HAP-1 (cell line): ENCODE measurements at places on chromosomes 4 and X.

DNA sequence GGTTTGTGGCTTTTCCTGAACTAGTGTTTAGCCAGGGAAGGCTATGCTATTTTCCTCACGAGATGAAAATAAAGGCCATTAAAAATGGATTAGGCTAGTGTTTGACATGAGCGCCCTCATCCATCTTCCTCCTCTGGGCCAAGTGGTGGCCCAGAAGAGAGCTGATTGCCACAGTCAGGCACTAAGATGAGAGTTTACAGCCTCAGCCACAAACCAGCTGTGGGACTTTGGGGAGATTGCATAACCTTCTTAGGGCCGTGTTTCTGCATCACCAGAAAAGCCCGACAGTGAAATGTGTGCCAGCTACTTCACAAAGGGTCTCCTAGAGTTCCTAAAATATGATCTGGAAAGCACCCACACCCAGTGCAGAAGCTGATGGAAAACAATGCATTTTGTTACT is 42.3 kb upstream of the LNX1 start:
- DNase-seq, result no peak

DNA sequence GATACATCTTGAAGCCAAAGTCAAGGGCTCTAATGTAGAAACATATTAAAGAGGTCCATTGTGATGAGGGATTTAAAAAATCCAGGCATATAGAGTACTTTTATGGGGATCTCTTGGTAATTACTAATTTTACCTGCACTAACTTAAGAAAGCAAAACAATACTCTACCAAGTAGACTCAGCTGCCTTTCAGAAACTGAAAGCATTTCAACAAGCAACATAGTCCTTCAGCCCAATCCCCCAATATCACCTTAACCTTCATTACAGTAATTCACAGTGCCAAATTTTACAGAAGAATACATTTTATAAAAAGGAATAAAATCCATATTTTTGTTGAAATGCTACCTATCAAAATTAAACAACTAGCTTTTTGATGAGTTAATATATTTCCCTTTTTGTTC is 422.9 kb downstream of the DTHD1 start:
- no peak for DNase-seq

- no peak for DNase-seq
These were observed 258.1 kb upstream of the IL1RAPL1 start for GRCh38 chrX:28329156-28329555.

DNA sequence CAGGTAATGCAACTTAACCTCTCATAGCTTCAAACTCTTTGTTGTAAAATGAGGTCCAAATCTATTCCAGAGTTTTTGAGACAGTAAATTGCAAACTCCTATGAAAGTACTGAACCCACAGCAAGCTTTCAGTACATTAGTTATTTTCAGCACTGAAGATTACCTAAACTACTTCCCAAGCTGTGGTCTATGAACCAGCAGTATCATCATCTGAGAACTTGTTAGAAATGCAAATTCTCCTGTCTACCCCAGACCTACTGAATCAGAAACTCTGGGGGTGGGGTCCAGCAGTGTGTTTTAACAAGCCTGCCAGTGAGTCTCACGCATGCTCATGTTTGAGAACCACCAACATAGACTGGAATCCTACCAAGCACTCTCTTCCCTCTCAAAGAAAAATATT is 5.7 kb upstream of the CASP6 start:
- DNase-seq, result no peak

GRCh38 chrX:132231587-132231986 is 12.3 kb upstream of the RAP2C start:
- DNase-seq, result no peak

GRCh38 chrX:15235001-15235400 is 34.9 kb downstream of the ASB9 start:
- no peak for DNase-seq

DNA sequence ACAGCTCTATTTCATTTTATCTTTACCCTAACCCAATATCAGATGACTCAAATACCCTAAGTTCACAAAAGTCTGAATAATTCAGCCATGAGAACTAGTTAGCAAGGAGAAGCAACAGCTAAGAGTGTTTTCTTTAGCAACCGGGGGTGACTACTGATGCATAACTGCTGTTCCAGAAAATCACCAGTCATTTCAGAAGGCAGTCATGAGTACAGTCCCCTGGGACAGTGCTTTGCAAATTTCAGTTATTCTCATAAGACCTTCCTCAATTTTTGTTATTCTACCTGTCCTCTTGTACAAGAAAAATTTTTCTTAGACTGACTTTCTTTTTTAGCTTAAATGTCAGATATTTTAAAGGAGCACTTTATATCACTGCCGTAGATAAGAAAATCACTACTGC is 16.4 kb downstream of the BANK1 start:
- no peak for DNase-seq

DNA sequence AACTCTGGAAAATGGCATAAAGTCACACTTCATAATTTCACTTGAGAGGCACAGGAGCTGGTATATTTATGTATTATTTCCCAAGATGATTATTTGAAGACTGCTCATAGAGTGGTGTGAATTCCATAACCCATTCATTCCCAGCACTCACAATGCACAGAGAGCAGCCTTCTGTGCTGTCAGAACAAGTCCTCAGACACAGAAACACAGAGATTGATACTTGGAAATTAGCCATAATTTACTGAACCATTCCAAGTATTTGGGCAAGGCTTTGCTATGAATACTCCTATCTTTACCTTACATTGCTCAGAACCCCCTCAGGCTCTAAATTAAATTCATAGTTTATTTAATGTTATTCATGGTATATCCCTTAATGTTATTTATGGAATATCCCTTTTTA is 53.6 kb downstream of the PABPC4L start:
- DNase-seq, result no peak

GRCh38 chr4:150722908-150723362 is 141.0 kb downstream of the MAB21L2 start:
- DNase-seq, result no peak

DNA sequence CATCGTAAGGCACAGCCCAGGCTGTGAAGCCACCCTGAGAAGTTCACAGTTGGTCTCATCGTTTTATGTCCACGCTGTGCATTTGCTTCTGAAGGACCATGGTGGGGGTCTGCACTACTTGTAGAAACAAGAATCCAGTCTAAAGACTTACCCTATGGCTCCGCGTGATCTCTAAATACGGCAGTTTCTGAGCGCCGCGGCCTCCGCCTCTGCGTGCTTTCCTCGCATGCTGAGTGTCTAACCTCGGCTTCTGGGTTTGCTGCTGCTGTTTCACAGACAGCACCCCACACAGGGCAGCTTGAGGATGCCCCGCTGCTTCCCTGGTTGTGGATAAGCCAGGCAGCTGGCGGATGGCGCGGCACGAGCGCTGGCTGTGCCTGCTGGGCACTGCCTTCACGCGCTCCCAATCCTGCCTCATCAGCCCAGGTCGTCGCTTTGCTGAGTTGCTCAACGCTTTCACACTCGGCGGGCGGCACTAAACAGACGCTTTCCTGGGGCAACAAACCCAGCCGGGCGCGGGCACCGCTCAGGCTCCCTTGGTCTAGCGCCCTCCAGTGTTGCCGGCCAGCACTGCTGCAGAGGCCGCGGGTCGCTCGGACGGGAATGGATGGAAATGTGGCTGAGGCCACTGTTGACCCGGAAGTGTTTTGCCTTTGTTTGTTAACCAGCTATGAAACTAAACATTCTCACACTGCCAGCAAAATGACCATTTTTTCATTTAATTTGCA is 39.2 kb downstream of the FGFRL1 start:
- DNase-seq, result no peak

- DNase-seq, result peak; percentile 49
These were observed 5.6 kb upstream of the CT45A1 start for GRCh38 chrX:135707880-135708279.

- DNase-seq, result no peak
These were observed 359.1 kb downstream of the ZNF674 start for GRCh38 chrX:46185923-46186810.

DNA sequence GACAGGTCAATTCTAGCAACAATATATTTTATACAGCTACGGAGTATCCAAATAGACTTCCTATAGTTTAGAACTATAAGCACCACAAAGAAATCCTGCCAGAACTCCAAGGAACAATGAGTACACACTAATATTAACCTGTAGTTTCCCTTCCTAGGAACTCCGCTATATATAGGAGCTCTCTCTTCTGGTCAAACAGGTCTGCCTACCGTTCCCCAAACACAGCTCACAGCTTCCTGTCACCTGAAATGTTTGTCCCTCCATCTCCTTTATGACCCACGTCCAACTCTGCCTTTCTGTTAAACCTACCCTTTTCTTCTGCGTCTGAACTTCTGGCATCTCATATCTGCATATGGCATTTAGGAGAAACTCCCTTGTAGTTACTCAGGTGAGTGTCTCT is 10.5 kb upstream of the GJB1 start:
- no peak for DNase-seq

GRCh38 chr4:687971-688853 is 739 bp downstream of the SLC49A3 start:
- DNase-seq, result no peak

- no peak for DNase-seq
These were observed 120.2 kb downstream of the PAPSS1 start for GRCh38 chr4:107599841-107600240.

GRCh38 chrX:16212436-16212835 is 45.2 kb downstream of the MAGEB17 start:
- DNase-seq, result peak; percentile 30

- no peak for DNase-seq
These were observed 225.9 kb upstream of the CASK start for GRCh38 chrX:42149281-42149680.

DNA sequence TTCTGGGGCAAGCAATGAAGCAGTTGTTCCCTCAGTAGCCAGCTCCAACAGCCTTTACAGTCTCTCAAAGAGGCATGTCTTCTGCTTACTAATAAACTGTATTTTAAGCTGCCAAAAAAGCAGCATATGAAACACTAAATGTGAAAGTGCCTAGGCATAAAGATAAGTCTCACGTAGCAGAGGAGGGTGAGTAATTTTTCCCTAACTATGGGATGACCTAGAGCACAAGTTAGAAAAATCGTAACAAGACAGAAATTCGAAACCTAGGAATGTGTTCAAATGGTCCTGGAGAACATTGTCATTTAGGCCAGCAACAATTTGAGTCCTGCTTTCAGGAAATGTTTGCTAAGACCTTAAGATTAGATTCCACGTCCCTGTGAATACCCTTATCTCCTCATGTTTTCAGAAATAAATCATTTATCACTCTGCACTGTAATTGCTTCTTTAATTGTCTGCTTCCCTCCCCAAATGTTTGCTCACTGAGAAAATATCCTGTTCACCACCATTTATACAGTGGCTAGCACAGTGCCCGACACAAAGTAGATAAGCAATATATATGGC is 222.2 kb downstream of the KCNIP4 start:
- DNase-seq, result no peak

- no peak for DNase-seq
These were observed 3.5 kb upstream of the BMP2K start for GRCh38 chr4:78772526-78773091.

DNA sequence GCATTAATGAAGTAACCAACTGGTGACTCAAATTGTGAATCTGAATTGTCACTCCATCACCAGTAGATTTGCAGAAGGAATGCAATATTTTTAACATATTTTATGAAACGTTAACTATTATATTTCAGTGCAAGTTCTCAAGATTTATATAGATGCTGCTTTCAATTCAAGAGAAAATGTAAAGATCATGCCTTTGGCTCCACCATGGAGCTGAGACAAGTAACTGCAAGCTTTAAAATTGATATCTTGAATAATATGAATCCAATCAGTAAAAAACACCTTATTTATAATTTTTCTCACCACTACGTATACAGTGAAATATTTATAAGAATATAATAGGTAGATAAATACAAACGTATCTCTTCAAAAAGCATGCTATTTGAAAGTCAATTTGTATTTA is 27.8 kb upstream of the GALNTL6 start:
- DNase-seq, result no peak

DNA sequence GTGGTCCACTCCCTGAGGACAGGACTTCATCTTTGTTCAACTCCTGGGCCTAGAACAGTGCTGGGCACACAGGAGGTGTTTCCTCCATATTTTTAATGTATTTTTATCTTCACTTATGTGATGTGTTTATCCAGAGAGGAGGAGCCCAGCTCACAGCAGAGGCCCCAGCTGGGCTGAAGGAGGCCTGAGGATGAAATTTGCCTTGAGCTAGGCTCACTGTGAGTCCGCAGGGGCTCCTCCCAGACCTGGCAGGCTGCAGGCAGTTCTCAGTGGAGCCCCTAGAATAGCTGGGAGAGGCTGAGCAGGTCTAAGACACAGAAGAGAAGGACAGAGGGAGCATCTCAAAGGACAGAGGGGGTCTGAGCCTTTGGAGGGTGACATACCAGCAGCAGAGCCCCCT is 26.8 kb downstream of the C4orf50 start:
- DNase-seq, result no peak

- no peak for DNase-seq
These were observed 193.6 kb upstream of the BANK1 start for GRCh38 chr4:101596781-101597552.

GRCh38 chr4:174425669-174426068 is 96.6 kb downstream of the HPGD start:
- DNase-seq, result no peak

DNA sequence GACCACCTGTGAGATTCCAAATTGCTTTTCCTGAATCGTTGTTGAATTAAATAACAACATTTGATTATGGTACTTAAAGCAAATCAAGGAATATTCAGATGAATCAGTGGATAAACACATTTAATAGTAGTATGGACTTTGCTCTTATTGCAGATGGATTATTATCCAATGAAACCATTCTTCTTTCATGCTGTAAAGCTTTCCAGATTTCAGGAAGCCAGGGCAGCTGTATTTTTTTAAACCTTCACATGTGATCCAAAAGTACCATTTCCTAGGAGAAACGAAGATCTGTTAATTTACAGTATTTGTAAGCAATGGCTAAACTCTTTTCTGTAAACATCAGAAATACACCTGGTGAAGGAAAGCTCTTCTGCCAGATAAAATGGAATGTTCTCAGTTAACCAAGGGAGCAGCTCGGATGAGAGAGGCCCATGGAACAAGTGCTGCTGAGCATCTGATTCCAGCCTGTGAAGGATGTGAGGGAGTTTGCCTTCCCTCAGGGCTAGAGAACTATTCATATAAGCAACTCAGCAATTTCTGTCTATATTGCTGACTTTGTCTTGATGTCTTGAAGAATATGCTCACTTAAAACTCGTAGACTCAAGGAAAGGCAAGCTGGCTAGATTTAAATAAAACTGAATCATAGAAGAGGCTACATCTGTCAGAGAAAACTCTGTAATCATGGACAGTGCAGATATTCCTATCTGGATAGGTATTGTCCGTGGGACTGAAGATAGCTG is 94.4 kb upstream of the LIMCH1 start:
- no peak for DNase-seq

DNA sequence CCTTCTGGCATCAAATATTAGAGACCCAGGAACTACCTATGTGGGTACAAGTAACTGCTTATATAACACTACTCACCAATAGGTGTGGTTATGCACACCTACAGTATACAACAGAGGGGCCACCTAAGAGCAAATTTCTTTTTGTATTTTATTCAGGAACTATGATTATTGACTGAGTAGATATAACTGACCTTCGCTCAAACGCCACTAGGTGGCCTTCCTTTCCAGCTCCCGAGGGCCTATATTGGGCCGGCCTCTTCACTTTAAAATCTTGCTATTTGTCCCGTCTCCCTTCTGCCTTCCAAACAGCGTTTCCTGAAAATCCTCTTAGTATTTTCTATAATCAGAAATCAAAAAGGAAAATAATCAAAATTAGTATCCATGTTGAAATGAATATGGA is 19.9 kb upstream of the PABPC5 start:
- peak; percentile 12 for DNase-seq

- DNase-seq, result peak; percentile 21
These were observed 775 bp upstream of the YIPF6 start for GRCh38 chrX:68498044-68498507.
